ENCODE measurements at places on chromosomes 4 and X.

DNA sequence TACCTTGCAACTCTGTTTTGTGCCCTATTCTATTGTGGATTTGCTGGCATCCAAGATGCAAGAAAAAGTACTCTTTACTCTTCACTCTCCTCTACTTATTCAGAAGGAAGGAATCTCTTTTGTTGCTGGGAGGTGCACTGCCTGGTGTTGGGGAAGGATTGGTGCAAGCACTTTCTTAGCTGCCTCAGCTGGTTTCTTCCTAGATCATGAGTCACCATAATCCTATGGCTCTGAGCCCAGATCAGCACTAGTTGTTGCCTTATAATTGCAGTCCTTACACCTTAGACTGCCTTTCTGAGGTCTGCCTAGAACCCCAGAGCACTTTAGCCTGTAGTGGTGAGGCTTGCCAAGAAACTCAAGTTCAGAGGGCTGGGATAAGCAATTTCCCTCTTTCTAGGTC is 37.0 kb upstream of the CT83 start:
- DNase-seq: no peak

DNA sequence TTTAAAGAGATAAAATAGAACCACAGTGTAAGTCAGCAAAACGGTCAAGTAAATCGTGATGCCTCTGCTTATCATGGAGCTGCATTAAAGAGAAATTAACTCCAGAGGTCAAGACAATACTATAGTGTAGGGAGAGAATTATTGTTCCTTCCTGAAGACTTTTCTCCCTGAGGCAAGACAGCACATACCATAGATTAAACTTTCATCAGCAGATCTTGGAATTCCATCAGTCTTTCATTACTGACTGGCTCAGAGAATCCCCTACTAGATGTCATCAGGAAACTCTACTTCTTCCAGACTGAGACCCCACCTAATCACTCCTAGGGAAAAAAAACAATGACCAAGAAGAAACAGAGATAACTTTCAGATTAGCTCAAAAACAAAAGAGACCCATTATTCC is 131.3 kb downstream of the NSUN7 start:
- no peak for DNase-seq

- DNase-seq: no peak
Observed at GRCh38 chr4:17476853-17477252, 35.0 kb downstream of the QDPR start.

DNA sequence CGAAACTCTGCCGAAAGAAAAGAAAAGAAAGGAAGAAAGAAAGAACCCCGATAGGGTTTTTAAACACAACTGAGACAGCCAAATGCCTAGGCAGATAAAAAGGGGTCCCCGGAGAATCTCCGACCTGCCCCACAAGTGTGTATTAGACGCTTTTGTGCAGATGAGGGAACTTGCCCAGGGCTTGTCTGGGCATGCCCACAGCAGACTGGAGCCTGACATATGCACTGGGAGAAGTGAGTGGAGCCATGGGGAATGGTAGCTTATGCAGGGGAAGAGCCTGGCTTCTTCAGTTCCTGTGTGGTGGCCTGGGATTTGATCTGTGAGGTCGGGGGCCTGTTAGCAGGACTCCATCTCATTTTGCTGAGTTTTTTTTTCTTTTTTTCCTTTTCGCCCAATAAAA is 199.0 kb downstream of the GPC3 start:
- DNase-seq: no peak

DNA sequence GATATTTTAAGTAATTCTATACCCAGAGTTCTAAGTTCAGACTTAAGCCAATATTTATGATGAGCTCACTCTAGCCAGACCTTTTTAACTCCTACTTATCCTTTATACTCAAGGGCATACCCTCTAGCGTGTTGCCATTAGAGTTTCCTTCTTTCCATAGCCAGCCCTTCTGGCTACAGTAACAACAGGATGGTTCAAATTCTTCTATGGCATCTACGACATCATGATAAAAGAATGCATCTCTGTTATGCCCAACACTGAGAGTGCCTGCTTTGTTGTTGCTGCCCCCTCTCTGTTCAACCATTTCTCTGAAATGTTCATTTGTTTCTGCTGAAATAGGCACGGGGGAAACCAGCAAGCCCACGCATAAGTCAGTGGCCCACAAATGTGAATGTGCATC is 104.5 kb downstream of the UBE2NL start:
- no peak for DNase-seq

DNA sequence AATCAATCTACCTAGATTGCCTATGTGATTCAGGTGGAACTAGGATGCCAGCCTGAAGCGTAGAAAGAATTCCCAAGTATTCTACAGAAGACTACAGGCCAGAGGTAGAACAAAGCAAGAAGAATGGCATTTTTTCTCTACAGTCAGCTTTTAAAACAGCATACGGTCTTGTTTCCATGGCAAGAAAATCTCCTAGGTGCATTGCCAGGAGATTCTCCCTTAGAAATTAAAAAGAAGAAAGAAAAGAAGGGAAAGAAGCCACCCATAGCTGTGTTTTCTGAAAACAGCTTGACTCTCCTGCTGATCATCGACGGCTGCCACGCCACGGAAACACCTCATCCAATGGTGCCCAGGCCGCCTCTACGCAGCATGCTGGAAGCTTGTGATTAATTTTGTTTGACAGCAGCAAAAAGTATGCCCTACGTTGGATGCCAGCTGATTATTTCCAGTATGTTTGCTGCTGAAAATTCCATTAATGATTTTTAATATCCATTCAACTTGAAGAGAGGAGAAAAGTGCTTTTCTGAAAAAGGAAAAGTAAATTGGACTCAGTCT is 24.1 kb downstream of the ANK2 start:
- DNase-seq: no peak

DNA sequence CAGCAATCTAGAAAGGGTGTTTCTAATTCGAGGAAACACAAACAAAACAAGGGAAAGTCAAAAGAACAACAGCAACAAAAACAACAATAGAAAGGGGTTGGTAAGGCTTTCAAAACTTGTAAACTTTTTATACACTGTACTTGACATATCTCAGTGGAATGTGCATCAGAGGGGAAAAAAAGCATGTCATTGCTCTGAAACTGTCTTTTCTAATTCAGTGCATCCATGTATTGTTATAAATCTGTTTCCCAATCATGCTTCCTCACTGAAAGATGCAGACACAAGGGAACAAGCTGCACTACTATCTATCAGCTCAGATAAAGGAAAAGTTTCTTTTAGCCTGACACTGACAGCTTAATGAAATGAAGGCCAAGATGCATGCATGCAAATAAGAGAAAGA is 44.2 kb upstream of the PCDH18 start:
- no peak for DNase-seq

- DNase-seq: no peak
Observed at GRCh38 chr4:4837316-4837715, 22.1 kb upstream of the MSX1 start.
